ENCODE measurements at places on chromosomes 3 and 15.
A peak's percentile ranks its signal among the peaks of the same experiment; 100 is the strongest.

DNA sequence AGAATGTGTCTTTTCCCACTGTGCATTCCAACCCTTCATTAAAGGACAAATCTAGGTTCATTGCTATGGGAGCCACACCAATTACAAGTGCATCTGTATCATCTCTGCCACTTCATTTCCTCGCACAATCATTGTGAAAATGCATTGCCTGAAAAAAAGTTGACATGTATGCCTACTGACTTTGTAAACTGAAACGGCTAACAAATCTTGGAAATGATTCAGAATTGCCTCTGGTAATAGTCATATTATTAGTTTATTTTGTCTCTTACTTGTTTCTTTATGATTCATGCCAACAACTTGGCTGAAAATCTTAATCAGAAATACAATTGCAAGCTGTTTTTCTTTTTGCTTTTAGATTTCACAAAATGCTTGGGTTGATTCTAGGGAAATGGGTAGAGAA, 497.1 kb downstream of the ZIC1 start:
- DNase-seq = no peak

- no peak for DNase-seq
Measured at GRCh38 chr15:49122541-49123062, 32.8 kb downstream of the COPS2 start.

GRCh38 chr3:190666821-190667220, 152.9 kb downstream of the IL1RAP start:
- no peak for DNase-seq

DNA sequence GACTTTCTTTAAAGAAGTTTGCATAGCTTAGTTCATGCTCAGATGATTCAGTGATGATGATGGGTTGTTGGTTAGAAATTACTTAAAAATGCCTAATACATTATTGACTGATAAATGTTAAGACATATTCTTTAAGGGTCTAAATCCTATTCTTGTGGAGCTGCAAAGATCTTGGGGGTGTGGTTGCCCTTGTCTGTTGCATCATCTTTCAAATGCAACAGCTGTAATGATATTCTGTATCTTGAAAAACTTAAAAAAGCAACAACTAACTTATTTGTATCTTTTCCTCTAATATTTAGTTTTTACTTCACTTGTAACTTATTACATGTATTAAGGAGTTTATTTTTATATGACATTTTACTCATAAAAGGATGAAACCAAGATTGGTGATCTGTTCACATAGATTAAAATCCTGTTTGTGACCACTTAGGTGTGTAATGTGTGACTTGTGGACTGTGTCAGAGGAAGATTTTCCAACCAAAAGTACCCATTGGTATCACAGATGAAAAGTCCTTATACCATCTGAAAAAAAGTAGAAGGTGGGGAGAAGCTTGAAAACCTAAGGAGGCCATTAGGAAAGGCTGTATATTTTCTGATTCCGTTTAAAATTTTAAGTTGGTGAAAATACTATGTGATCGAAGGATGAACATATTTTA, 142.8 kb downstream of the IGF1R start:
- no peak for DNase-seq

DNA sequence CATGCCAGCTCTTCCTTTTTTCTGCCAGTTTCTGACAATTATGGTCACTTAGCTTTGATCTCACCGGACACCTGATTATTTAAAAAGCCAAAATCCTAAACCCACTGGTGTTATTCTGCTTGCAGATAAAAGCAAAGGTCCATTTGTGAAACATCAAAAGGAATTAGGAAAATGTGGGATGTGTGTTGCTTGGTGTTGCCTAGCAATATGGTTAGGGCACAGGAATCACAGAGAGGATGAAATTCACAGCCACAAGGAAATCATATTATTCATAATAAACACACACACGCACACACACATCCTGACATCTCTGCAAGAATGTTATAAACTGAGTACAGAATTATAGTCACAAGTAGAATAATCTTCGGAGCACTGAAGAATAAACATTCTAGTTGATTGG, 89.3 kb upstream of the BHLHE40 start:
- DNase-seq = no peak

- DNase-seq = no peak
Measured at GRCh38 chr3:71486831-71487230, 96.7 kb downstream of the FOXP1 start.

GRCh38 chr3:155772801-155773200, 27.9 kb upstream of the PLCH1 start:
- no peak for DNase-seq

DNA sequence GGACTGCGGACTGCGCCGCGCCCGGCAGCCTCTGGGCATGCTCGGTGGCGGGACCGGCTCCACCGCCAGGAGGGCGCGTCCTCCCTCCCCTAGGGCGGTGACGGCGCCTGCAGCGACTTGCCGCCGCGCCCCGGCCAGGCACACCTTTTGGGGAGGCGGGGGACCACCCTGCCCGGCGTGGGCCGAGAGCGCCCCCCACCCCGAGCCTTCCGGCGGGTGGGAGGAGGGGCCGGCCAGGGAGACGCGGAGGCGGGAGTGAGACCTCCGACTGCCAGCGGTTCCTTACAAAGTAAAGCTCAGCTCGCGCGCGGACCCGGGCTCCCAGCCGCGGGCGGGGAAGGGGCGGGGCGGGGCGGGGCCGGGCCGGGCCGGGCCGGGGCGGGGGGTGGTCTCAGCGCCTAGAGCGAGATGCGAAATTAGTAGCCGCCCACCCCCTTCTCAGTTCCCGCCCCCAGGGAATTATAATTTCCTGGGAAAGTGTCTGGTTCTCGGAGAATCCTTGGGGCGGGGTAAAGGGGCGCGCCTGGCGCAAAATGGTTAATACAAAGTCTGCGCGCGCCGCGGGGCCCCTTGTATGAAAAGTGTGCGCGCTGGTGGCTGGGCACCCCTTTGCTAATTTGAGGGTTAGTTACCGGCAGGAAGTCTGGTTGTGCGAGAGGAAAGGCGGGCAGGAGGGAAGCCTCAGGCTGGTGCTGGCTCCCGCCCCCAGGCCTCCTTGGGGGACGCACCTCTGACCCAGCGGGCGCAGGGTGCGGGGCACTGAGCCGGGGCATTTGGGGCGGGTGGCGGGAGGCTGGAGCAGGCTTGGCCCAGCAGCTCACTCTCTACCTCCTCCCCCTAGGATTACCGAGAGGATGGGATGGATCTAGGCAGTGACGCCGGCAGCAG, 224.8 kb upstream of the IL12A start:
- DNase-seq = peak; percentile 91

Measured in fibroblast of skin of left quadriceps (primary cell).